ENCODE measurements at places on chromosomes 1 and 21.

DNA sequence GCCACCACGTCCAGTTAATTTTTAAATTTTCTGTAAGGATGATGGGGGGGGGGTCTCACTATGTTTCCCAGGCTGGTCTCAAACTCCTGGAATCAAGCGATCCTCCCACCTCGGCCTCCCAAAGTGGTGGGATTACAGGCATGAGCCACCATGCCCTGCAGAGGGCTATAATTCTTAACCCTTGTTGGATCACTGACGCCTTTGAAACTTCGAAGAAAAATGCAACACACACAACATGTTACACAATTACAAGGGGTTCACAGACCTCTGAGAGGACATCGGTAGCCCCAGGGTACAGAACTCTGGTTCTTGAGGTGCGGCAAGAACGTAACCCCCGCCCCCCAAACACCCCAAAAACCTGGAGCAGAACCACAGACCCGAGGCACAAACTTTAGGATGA lies 8.4 kb upstream of the LUZP1 start:
- no peak for DNase-seq

DNA sequence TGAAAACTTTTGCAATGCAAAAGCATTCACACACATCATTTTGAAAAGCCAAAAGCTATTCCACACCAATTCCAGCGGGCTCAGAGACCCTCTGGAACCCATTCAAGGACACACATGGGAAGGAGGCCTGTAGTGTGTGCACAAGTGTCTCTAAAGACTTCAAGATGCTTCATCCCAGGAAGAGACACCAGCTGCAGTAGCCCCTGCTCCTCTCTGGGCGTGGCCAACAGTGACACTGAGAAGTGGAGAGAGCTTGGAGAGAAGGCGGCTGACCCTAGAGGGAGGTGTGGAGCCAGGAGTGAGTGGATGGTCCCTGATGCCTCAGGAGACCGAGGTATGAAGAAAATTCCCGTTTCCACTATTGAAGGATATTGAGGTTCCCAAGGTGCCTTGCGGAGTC lies 14.9 kb upstream of the TNNI1 start:
- DNase-seq = peak; percentile 28

DNA sequence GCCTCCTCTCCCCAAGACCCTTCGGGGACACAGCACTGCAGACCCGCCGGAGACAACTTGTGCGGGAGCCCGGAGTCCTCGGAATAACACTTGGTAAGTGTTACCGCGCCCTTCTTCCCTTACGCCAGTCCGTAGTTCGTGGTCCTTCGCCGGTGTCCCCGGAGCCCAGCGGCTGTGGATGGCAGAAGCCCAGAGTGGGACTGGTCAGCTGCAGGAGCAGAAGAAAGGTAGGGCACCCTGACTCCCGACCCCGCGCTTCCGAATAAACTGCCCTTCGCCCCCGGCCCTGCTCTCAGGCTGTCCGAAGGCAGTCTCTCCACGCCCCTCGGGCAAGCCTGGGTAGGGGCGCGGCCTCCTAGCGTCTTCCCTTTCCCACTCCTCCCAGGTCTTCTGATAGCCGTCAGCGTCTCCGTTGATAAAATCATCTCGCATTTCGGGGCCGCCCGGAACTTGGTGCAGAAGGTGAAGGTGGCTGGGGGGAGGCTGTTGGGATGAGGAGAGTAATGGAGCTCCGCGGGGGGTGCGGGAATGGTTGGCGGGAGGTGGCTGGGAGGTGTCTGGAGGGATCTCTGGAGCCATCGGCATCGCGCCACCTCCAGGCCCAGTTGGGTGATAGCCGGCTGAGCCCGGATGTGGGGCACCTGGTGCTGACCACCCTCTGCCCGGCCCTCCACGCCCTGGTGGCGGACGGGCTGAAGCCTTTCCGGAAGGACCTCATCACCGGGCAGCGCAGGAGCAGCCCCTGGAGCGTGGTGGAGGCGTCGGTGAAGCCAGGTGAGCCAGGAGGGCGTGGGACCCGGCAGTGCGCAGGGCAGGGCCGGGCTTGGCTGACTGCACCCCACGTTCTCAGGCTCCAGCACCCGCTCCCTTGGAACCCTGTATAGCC lies 4.3 kb downstream of the RUSC1 start:
- peak; percentile 68 for DNase-seq

DNA sequence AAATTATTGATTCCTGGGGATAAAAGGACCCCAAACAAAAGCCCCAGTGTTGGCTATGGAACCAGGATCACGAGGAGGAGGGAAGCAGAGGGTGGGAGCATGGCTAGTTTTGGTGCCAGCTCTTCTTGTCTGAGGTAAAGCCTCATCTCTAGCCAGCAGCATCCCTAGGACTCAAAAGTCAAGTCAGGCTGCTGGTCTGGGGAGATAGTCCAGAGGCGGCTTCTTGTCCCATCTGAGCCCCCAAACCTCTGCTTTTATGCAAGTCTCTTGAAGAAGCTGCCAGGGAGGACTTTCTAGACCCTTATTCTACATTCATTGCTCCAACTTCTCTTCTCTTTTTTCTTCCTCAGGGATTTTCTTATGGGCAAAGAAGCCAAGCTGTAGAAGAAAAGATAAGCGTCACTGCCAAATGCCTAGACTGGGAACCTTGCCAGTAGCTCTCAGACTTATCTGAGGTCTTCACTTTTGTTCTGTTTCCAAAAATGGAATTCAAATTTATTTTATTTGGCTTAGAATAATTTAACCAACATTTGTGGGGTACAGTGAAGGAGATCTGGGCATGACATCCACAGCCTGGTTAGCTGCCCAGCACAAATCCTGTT lies 6.9 kb upstream of the ANKRD35 start:
- DNase-seq = peak; percentile 72
